Psoas muscle (tissue), 8 donors: ENCODE measurements at places on chromosomes 11 and 22. TPM values are rescaled to one million over a fixed set of nuclear protein-coding genes. Genes with fewer than 3 reads are reported as not detected.

- DNase-seq, result no peak
Measured at GRCh38 chr11:114398303-114398920, 1.9 kb downstream of the C11orf71 start.

DNA sequence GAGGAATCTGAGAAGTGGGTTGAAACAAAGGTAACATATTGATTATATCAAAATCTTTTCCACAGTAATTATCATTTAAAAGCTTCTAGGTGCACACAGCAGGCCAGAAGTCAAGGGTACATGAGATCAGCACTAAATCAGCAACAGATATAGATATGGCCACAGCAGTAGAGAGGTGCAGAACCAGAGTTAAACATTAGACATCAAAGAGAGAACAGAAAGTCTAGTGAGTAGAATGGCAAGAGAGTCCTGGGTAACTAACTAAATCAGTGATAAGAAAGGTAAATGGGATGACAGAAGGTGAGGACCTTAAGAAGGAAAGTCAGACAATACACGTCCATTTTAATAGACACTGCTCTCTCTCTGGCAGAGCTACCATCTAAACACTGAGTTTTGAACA lies 119.5 kb upstream of the GRIA4 start:
- DNase-seq, result no peak

DNA sequence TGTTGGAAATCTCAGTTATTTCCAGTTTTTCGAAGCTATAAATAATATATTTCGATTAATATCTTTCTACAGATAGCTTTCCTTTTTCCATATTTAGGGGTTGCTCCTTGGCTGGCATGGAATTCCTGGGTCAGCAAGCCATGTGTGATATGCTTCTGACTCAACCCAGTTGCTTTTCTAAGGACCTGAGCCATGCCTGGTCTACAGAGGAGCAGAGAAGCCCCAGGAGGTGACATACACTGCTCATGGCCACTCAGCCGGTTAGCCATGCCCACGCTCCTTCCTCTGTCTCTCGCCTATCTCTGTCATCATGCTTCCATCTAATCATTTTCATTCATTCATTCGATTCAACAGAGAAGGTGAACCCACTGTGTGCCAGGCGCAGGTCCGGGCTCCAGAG lies 23.2 kb upstream of the PDGFB start:
- DNase-seq, result no peak

DNA sequence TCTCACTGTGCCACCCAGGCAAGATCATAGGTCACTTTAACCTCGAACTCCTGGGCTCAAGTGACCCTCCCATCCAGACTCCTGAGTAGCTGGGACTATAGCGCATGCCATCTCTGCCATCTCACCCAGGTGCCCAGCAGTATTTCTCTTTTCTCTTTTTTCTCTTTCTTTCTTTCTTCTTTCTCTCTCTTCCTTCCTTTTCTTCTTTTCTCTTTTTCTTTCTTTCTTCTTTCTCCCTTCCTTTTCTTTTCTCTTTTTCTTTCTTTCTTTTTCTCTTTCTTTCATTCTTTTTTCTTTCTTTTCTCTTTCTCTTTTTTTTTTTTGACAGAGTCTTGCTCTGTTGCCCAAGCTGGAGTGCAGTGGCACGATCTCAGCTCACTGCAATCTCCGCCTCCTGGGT lies 13.5 kb downstream of the RFPL1 start:
- DNase-seq, result no peak

GRCh38 chr11:129620237-129621104 lies 195.2 kb upstream of the TMEM45B start:
- DNase-seq, result no peak

DNA sequence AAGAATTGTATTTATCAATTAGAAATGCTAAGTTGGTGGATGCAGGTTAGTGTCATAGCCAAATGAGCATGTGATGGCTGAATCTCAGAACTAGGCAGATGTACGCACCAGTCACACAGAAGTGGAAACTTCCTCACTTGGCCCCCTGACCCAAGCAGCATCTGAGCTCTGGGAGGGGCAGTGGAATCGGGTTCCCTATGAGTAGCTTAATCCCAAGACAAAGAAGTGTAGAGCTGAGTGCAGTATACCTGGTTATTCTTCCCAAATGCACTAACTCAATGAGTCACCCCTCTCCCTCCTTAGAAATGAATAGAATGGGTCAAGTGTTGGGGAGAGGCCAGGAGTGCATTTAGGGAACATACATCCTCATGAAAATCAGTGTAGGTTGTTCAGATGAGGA lies 224.6 kb downstream of the FAT3 start:
- no peak for DNase-seq

GRCh38 chr11:83671289-83671688 lies 385.1 kb upstream of the CCDC90B start:
- no peak for DNase-seq

DNA sequence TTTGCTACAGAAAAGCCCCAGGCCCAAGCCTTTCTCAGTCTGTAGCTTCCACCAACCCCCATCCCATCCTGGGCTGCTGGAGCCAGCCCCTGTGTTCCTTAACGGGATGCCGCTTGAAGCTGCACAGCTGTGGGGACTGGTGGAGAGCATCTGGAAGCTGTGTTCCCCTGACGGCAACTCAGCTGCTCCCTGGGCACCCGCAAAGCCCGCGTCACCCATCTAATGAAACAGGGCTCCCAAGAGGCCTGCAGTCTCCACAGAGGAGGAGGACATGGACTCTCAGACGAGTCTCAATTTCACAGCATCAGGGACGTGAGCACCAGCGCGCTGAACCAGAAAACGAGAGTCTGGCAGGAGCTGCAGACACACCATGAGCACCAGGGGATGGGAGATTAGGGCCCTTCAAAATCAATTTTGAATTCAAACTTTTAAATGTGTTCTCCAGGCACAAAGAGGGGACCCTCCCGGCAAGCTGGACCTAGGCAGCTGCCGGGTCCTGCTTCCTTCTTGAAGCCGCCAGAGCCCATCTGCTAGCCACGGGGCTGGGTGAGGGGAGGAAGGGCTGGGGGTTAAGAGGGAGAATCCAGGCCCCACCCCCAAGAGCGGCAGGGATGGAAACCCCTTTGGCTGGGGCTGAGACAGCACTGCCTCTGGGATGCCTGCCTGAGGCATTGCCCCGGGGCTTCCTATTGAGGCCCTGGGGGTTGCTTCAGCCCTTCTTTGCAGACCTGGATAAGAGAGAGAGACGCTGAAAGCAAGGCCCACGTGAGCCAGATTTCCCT lies 21.0 kb downstream of the LMO1 start:
- DNase-seq, result no peak

DNA sequence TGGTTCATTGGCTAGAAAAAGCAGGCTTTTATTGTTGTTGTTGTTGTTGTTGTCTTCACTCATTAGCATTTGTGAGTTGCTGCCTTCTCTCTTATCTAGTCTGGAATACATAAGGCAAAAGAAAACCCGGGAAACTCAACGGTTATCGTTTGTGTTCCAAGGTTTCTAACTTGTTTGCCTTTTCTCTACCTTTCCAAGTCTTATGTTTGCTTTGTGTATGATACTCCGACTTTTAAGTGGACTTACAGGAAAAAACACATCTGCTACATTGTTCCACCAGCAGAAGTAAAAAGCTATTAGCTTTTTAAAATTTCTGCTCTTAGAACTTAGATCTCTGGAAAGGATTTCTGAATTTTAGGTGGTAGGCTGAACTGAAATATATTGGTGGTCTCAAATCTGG lies 27.0 kb upstream of the HIKESHI start:
- no peak for DNase-seq

DNA sequence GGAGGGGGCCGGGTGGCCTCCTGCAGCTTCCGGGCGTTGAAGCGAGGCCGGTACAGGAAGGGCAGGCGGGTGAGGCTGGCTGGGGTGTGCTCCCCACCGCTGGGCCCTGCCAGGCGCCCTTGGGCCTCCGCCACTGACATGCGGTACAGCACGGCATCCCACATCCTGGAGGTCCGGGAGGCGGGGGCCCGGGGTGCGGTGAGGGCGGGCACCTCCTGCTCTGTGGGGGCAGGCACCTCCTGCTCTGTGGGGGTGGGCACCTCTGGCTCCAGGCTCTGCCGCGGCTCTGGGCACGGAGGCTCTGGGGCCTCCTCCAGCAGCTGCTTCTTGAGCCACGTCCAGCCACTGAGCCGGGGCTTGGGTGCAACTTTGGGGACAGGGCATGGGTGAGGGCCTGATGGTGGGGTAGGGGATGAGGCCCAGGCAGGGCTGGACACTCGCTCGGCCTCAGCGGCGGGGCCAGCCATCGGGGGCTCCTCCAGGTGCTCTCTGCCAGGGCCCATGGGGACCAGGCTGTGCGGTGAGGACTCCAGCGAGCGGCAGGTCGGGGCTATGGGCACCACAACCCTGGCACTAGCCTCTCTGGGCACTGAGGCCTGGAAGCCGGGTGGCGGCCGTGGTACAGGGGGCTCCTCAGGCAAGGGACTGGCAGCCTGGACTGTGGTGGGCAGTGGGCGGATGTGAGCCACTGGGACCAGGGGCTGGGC lies 2.3 kb downstream of the PRR33 start:
- DNase-seq, result peak; percentile 48

DNA sequence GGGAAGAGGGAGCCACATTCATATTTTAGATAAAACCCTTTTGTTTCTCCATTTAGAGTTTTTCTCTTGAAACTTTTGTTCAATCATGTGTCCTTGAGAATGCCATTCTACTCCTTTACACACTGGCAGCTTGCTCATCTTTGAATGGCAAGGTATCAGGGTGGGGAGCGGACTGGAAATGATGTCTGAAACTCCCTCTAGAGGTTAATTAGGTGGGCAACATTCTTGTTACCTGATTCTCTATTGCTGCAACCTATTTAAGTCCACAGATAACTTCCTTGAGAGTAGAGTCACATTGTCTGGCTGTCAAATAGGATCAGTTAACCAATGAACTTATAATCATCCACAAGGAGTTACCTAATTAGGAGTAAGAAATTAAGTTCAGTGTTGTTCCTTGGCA lies 533.6 kb upstream of the API5 start:
- DNase-seq, result no peak

GRCh38 chr11:133997554-133997953 lies 40.8 kb upstream of the IGSF9B start:
- DNase-seq, result no peak

DNA sequence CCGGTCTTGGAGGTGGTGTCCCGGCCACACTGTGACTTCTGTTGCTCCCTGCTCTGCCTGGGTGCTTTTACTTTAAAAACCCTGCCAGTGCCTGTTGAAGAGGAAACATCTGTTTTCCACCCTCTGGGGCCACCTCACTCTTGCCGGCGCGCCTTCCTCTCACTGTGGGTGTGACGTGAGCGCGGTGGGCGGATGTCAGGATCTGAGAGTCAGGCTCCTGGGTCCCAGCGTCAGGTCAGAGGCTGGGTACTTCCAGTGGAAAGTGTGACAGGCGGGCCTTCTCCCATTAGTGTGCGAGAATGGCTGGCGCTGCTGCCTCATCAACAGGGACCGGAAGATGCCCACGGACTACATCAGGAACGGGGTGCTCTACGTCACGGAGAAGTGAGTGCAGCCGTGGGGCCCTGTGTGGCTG lies 54.2 kb downstream of the GRAMD4 start:
- DNase-seq, result peak; percentile 84

GRCh38 chr11:75170516-75171201 lies 19.8 kb downstream of the SLCO2B1 start:
- no peak for DNase-seq

- DNase-seq, result no peak
Measured at GRCh38 chr11:24842308-24842707, 345.5 kb downstream of the LUZP2 start.

DNA sequence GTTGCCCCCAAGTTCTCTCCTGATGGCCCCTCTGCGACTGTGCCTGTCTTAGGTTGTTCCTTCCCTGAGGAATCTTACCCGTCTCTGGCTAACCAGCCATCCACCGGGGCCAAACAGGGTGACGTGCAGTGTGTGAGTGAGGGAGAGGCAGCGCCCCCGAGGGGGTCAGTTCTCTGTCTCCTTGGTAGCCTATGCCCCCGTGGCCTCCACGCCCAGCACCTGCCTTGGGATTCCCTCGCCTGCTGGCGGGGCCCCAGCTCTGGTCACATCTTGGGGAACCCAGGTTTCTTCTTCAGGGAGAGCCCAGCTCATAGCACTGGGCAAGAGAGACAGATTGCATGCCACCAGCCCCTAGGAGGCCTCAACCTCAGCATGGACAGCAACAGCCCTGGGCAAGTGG lies 5.8 kb downstream of the NXF1 start:
- no peak for DNase-seq

GRCh38 chr11:117143390-117143789 lies 697 bp upstream of the PAFAH1B2 start:
- peak; percentile 34 for DNase-seq

GRCh38 chr11:46387919-46388618 lies 3.5 kb downstream of the CHRM4 start:
- no peak for DNase-seq

GRCh38 chr11:78797559-78797958 lies 222.9 kb upstream of the NARS2 start:
- no peak for DNase-seq

GRCh38 chr22:27919942-27920755 lies 1.1 kb upstream of the PITPNB start:
- DNase-seq, result no peak

DNA sequence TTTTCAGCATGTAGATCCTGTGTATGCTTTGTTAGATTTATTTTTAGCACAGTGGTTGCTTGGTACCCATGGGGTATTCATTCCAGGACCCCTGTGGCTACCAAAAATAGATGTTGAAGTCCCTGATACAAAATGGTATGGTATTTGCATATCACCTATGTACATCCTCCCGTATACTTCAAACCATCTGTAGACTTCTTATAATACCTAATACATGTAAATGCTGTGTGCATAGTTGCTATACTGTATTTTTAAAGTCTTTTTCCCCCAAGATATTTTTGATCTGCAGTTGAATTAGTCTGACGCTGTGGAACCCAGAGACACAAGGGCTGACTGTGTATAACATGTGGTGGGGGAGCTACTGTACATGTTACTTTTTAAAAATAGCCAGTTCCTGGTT lies 101.1 kb downstream of the ATXN10 start:
- no peak for DNase-seq

- no peak for DNase-seq
Measured at GRCh38 chr11:27358296-27358695, 4.7 kb downstream of the CCDC34 start.

Gene MN1
- 4.3 TPM for polyA plus RNA-seq

Gene IFTAP
- 28.2 TPM for polyA plus RNA-seq

Gene CSNK2A3
- 1.5 TPM for polyA plus RNA-seq

Gene CDC45
- polyA plus RNA-seq, result 0.73 TPM

Gene APOBEC3G
- 1.1 TPM for polyA plus RNA-seq

Gene C11orf86
- not detected for polyA plus RNA-seq

Gene ELFN2
- 0.05 TPM for polyA plus RNA-seq

Gene C11orf52
- polyA plus RNA-seq, result 24.5 TPM

Gene ACR
- polyA plus RNA-seq, result 0.19 TPM

Gene TRPM5
- polyA plus RNA-seq, result not detected

Gene SLC5A1
- 1.1 TPM for polyA plus RNA-seq

Gene DEFB131B
- not detected for polyA plus RNA-seq

Gene MUC6
- polyA plus RNA-seq, result 0.04 TPM

Gene KCNJ11
- 87.5 TPM for polyA plus RNA-seq

Gene IGLL1
- polyA plus RNA-seq, result not detected

Gene KIAA1671
- polyA plus RNA-seq, result 15.8 TPM

Gene KDM4E
- not detected for polyA plus RNA-seq

Gene DUSP18
- 3.8 TPM for polyA plus RNA-seq

Gene ALDH3B2
- polyA plus RNA-seq, result not detected
